Left ventricle myocardium superior (tissue), 1 donor: ENCODE measurements at places on chromosomes 16 and 17. TPM values are rescaled to one million over a fixed set of nuclear protein-coding genes. Genes with fewer than 3 reads are reported as not detected.
A peak's percentile ranks its signal among the peaks of the same experiment; 100 is the strongest.

The SSTR5 gene
- 25.8 TPM for total RNA-seq

- no peak for DNase-seq
Measured at GRCh38 chr16:27429981-27430441, 28.0 kb downstream of the IL21R start.

The GRB2 gene
- total RNA-seq = 84.2 TPM

DNA sequence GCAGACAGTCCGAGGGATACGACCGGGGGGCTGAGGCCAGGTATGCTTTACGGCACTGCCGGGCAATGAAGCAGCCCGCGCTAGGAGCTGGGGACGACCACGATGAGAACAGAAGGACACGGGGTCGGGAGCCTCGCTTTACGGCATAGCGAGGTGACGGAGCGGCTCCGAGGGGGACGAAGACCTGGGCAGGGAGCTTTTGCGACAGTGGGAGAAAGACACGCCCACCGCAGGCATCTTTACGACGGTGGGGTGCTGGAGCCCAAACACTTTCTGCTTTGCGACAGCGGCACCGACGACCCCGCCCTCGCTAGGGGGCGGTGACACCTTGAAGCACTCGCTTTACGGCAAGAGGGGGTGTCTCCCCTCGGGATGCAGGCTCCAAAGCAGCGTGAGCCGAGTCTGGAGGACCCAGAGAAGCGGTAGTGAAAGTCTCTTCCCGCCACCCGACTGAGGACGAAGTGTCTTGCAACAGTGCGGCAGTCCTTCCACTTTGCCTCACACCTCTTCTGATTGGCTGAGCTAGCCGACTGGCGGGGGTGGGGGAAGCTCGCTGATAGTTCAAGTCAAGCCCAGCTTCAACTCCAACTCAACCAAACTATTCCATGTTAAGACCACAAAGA lies 350 bp upstream of the NEURL4 start:
- DNase-seq = peak; percentile 99

DNA sequence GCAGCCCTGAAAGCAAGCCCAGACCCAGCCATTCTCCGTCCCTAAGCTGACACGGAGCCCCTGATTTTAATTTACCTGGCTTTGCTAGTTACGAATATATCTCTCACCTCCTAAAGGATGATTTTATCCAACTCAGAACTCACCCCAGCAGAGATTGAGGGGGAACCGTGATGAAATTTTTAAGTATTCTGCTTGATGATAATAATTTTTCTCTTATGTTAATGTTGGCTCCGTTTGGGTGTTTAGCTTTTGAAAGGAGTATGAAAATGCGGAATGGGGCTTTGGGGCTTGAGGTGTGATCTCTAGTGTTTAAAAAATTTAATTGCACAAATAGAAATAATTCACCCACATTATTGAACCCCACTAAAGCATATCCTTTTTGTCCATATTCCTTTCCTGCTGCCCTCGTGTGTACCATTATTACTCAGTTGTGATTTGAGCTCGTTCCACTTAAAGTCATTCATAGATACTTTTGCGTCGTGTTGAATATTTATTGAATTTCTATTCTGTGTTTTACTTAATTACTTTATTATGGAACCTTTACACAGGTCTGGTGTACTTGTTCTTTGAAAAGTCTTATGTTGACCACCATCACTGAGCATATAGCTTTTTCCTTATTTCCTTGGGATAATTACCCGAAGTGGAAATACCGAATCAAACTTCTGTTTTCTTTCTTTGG lies 775 bp downstream of the PRPSAP2 start:
- no peak for DNase-seq

- no peak for DNase-seq
Measured at GRCh38 chr16:81937305-81938038, 73.8 kb downstream of the SDR42E1 start.

The C1QTNF8 gene
- not detected for total RNA-seq

The TMED6 gene
- not detected for total RNA-seq

DNA sequence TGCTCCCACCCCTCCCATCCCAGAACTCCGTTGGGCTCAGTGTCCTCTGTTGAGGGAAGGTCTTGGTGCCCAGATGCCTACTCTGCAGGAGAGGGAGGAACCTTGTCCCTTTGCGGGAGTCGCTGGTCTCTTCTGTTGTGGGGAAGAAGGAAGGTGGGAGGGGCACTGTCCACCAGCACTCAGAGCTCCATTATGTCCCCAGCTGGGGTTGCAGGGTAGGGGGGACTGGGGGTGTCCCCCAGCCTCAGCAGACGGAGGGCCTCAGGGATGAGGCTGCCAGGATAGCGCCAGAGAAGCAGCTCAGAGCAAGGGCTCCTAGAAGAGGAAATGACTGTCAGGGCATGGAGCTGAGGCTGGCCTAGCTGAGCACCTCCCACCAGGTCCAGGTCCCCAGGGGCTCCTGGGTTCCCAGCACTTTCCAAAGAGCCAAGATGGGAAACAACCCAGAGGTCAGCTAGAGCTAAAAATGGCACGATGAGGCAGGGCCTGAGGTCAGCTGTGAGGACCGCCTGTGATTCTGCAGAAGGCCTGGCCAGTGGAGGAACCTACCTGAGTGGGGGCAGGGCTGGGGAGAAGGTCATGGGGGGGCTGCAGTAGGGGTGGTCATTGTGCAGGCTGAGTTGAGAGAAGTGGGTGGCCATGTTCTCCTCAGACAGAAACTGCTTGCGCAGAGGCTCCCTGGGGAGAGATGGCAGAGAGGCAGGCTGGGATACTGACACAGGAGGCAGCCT lies 893 bp downstream of the HCFC1R1 start:
- DNase-seq = no peak

- DNase-seq = no peak
Measured at GRCh38 chr17:45914047-45914717, 19.8 kb downstream of the MAPT start.

- no peak for DNase-seq
Measured at GRCh38 chr17:15403276-15403939, 62.0 kb upstream of the TEKT3 start.

- no peak for DNase-seq
Measured at GRCh38 chr16:81706327-81707295, 72.5 kb upstream of the PLCG2 start.

The RRAD gene
- 86.7 TPM for total RNA-seq

DNA sequence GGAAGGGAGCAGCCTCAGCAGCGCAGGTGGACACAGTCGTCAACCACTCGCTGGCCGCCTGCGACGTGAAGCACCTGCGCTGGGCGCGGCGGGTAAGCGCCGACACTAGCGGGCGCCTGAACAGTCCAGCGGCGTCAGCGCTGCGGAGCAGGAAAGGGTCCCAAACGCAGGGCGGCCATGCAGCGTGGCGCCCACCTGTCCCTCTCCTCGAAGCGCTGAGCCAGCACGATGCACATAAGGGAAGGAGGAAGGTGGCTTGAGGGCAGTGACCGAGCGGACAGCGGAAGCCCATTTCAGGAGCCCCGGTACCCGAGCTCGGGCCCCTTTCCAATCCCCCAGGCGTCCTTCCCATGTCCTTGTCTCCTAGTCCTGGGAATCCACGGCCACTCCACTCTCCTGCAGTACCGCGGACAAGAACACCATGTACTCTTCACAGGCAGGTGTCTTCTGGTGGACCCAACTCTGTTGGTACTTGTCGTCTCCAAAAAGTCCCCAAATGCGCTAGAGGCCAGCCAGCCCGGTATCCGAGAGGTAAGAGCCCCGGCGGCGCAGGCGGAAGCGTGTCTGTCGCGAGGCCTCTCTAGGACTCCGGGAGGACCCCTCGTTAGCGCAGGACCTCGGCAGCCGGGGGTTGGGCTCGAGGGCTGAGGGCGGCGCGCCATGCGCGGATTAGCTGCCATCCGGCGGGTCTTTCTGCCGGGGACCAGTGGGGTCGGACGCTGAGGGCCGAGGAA lies 14.4 kb downstream of the ZNF232 start:
- DNase-seq = peak; percentile 85

The CCL16 gene
- not detected for total RNA-seq

DNA sequence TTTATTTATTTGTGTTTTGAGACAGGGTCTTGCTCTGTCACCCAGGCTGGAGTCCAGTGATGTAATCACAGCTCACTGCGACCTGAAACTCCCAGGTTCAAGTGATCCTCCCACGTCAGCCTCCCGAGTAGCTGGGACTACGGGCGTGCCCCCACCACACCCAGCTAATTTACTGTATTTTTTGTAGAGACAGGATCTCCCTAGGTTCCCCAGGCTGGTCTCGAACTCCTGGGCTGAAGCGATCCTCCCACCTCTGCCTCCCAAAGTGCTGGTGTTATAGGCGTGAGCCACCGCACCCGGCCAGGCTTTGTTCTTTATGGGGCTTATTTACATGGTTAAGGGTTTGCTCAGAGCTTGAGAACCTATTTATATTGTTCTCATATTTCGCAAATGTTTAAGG lies 5.8 kb upstream of the MEIOB start:
- DNase-seq = no peak

GRCh38 chr16:89437251-89437987 lies 52.9 kb downstream of the ANKRD11 start:
- no peak for DNase-seq

GRCh38 chr17:42404326-42405055 lies 16.2 kb upstream of the STAT3 start:
- no peak for DNase-seq

The GRIN2C gene
- 0.52 TPM for total RNA-seq

- peak; percentile 7 for DNase-seq
Measured at GRCh38 chr17:79793924-79794304, 3.0 kb downstream of the CBX8 start.

- DNase-seq = no peak
Measured at GRCh38 chr17:64073771-64074703, 53.6 kb upstream of the ICAM2 start.

DNA sequence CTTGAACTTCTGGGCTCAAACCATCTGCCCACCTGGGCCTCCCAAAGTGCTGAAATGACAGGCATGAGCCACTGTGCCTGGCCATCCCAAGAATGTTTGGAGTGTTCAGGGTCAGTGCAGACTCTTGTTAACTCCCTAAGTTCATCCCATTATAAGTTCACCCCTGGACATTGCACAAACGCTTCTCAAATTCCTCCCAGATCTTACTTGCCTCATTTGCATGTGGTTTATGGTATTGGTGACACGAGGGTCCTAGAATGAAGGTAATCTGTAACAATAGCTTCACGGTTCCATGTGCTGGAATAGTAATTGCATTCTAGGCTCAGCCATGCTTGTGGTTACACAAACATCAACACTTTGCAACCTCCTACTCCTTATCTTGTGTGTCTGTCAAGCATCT lies 5.0 kb upstream of the CCDC42 start:
- DNase-seq = no peak

DNA sequence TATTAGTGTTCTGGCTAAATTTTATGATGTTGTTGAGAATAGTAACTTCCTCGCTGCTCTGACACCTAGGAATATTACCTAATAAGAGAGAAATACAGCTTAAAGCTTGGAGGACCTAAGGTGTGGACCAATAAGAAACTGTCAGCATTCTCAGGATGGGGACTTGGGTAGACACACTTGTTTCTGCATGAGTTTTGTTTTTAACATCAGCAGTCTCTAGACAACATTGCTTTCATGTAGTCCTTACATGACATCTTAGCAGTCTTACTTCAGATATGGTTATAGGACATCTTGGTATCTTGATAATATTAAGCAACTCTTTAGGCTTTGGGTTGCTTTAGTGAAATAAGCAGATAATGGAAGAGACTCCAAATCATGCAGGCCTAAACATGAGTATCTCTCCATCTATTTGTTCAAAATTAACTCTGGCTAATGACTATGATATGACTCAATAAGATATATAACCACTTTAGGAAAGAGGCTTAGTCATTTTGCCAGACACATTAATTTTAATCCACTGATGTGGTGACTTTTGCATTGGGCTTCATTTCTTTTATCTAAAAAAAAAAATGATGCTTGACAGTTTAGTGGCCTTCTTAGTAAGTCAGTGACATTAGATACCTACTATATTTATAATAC lies 84.5 kb downstream of the WNT3 start:
- no peak for DNase-seq

GRCh38 chr17:59533694-59534093 lies 31.7 kb upstream of the DHX40 start:
- no peak for DNase-seq

DNA sequence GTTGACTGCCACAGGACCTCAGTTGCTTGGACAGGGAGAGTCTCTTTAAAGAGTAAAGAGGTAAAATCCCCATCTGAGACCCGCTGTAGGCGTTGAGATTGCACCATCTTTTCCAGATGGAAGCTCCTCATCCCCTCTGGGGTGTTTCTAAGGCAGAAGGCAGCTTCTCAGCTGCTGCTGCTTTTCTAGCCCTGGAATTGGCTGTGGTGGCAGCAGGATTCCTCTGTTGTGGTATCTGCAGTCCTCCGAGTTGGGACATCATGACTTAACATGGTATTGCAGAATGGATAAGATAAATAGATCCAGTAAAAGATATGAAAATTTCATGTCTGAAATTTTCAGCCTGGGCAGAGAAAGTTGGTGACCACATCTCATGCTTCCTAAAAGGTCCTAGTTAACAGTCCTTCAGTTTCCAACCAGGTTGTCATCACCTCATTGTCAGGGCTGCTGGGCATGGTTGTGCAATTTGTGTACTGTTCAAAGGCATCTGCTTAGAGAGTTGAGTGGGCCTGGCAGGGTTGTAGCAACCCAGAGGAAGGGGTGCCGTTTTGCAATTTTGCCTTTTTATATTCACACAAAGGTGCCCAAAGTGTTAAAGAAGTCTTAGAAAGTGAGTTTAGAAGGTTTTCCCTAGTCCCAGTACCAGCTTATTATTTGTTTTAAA lies 150.4 kb downstream of the SPECC1 start:
- no peak for DNase-seq

The OTOA gene
- total RNA-seq = not detected

GRCh38 chr17:40089077-40089895 lies 11.1 kb downstream of the NR1D1 start:
- DNase-seq = peak; percentile 23

GRCh38 chr17:42629411-42630009 lies 20.0 kb downstream of the TUBG1 start:
- DNase-seq = no peak

DNA sequence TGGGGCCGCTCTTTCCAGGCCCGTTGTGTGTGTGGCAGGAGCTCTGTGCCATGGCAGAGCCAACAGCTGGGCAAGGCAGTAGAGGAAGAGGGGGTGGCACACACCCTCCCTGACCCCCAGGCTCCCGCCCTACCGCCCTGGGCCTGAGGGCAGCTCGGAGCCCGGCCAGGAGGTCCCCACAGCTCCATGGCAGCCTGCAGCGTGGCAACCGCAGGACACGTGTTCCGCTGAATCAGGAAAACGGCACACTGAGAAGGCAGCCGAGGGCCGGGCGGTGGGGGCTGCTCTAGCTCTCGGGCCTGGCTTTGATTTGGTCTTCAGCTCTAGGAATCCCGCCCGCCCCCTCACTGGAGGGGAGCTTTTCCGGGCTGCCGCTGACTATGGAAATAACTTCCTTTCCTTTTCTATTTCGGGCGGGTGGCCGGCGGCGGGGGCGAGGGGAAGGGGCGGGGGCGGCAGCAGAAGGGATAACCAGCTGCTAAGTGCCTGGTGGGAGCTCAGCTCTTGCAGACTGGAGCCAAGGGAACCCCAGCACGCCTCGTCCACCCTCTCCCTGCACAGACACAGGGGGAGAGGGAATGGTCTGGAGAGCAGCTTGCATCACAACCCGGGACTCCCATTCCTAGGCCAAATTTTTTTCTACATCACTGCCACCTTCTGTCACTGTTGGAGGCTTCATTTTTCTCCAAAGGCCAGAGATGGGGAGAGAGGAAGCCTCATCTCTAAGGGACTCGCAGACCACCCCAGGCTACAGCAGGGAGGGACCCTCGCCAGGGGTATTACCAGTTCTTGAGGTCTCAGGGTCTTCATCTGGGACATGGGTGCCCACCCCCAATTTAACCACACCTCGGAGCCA lies 24.8 kb upstream of the MRPS23 start:
- DNase-seq = peak; percentile 82

- DNase-seq = no peak
Measured at GRCh38 chr17:6994666-6995256, 1.1 kb upstream of the ALOX12 start.

The SOCS1 gene
- 3.8 TPM for total RNA-seq

The NXN gene
- total RNA-seq = 18.9 TPM

The CA4 gene
- 17.0 TPM for total RNA-seq

GRCh38 chr16:70589998-70590471 lies 56.3 kb upstream of the IL34 start:
- peak; percentile 56 for DNase-seq
